ENCODE measurements at places on chromosomes 7 and 10.
A peak's percentile ranks its signal among the peaks of the same experiment; 100 is the strongest.

- no peak for DNase-seq
Observed at GRCh38 chr7:69744026-69744425, 145.8 kb downstream of the AUTS2 start.

DNA sequence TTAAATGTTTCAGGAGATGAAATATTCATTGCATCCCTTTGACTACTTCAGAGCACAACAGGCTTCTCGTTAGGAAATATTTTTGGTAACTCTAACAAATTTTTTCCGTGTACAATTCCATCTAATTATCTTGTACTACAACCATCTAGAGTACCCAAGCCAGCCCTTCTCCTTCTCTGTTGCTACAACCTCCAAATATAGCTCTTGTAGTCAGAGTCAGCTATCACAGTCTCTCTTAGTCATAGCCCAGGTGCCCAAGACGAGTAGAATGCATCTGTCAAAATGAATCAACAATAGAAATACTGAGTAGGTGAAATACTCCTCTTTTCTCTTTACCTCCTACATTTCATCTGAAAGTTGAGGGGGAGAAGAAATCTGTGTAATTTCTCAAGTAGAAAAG, 74.0 kb downstream of the INHBA start:
- DNase-seq: no peak

DNA sequence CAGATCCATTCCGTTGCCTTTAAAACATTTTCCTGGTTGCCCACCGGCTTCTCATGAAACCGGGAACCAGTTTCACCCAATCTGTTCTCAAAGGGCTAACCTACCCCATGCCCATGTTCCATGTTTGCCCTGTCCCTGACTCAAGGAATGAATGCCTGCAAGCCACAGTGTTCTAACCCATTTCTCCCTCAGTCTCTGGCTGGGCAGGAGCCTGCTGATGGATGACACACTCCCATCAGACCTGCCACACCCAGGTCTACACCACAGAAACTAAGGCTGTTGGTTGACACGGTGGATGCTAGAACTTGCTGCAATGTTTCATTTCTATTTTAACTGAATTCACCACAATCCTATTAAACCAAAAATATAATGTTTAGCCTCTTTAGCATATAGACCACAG, 15.6 kb downstream of the CLRN3 start:
- no peak for DNase-seq

GRCh38 chr7:91064938-91065337, 199.3 kb upstream of the FZD1 start:
- no peak for DNase-seq

DNA sequence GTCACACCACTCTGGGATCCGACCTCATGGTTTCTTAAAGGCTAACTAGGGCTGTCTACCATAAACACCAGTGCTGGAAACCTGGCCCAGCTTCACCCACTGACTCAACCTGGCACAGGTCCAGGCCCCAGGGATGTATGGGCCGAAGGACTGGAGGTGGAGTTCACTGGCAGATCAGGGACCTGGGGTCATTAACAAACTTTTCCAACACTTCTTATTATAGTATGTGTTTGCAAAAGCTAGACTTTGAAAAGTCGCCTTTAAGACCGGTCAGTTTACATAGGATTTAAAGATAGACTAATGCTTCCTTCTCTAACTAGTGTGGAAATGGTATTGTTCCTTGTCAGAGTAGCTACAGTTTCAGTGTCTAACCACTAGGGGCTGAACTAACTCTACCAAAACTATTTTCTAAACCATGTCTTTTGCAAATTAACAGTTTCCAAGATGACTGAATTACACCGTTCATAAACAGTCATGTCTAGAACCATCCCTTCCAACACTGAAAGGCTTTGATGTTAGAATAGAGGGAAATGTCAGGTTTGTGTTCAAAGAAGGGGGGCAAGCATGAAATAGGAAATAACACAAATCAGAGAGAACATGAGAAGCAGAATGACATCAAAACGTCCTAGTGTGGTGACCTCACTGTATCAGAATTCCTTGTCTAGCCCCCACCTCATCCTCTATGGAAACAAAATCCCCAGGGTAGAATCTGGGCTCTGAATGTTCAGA, 29.7 kb downstream of the STN1 start:
- peak; percentile 18 for DNase-seq

GRCh38 chr10:14293526-14293925, 37.2 kb downstream of the FRMD4A start:
- DNase-seq: no peak

GRCh38 chr7:98998821-98999725, 120.7 kb downstream of the TRRAP start:
- no peak for DNase-seq

DNA sequence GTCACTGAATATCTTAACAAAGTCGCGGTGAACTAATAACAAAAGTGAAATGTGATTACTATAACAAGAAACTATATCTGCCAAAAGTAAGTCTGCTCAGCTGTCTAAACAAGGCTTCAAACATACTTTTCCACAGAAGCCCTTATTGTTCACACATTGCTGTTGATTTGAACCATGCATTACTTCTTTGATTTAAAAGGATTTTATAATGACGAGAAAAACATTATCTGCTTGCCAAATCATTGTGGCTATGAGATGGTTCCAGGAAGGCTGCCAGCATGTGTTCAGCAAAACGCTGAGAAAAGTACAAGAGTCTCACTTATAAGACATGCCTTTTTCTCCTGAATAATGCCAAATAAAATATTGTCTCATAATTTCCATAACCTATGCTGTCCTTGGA, 24.4 kb downstream of the RNF133 start:
- no peak for DNase-seq

- no peak for DNase-seq
Observed at GRCh38 chr7:2115760-2116447, 116.8 kb downstream of the MAD1L1 start.

- no peak for DNase-seq
Observed at GRCh38 chr7:2617325-2617905, 14.4 kb upstream of the TTYH3 start.

DNA sequence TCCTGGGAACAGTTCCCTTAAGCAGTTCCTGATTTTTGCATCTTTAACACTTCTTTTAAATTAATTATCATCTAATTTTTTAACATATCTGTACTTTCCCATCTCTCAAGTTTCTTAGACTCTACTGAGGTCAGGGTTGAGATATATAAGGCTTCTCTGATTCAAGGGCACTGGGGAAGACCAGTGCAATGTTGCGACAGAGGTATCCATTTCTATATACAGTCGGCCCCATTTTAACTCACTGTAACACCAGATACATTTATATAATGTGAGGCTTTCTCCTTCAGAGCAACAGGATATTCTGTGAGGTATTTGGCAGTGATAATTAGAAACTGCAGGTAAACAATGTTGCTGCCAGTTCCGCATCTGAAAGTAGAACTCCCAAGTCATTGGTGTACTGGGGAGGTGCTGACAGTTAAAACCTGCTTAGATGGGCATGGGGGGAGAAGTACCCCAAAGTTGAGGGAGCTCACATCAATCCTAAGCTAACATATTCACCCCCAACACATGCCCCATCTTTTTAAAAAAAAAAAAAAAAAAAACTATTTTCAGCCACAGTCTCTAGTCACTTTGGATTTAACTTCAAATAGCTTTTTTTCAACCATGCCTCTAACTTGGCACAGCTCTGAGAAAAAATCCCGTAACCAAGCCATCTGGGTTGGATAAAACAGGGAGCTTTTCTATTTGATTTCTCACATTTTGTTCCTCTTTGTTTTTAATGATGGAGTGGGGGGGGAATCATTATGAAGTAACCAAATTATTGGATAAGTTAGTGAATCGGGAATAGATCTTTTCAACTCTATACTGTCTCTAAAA, 62.9 kb downstream of the REEP3 start:
- DNase-seq: no peak

DNA sequence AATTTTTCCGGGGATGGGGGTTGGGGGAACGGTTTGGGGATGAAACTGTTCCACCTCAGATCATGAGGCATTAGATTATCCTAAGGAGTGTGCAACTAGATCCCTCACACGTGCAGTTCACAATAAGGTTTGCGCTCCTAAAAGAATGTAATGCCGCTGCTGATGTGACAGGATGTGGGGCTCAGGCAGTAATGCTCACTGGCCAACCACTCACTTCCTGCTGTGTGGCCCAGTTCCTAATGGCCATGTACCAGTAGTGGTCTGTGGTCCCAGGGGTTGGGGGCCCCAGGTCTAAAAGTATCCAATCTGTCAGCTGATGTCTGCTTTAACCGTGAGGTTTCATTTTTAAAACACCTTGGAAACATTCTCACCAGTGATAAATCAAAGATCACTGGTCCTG, 2.2 kb downstream of the STN1 start:
- DNase-seq: no peak

DNA sequence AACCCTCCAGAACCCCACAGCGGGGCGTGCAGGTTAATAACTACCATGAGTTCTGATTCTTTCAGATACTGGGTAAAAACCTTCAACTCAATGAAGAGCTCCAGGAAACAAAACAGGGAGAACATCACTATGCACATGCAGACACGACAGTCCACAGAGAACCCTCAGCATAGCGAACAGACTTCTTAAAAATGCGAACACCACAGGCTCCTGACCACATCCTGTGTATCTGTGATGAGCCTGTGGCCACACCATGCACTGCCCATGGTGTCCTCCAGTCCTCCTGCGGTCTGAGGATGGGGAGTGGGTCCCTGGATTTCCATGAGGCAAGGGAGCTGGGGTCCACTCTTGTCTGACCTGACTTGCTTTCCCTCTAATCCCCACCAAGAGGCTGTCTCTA, 107.2 kb downstream of the COBL start:
- no peak for DNase-seq

DNA sequence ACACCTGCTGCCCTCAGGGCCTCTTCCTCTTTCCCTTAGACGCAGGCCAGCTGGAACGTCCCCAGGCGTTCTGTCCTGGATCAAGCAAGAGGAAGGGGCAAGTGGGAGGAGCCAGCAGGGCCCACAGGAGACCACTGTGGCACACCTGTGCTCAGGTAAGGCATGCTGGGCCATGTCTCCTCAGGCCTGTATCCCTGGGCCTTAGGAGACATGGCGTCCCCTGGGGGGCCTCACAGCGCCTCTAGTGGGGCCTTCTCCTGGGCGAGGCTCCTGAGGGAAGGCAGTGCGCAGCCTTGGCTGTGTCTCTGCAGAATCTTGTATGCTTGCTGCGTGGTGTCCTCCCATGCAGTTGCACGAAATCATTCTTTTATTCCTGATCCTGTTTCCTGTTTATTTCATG, 31.3 kb downstream of the ZNF783 start:
- DNase-seq: no peak

- DNase-seq: no peak
Observed at GRCh38 chr7:92751902-92752901, 84.2 kb downstream of the CDK6 start.

GRCh38 chr10:124912101-124912886, 29.6 kb upstream of the ZRANB1 start:
- no peak for DNase-seq

DNA sequence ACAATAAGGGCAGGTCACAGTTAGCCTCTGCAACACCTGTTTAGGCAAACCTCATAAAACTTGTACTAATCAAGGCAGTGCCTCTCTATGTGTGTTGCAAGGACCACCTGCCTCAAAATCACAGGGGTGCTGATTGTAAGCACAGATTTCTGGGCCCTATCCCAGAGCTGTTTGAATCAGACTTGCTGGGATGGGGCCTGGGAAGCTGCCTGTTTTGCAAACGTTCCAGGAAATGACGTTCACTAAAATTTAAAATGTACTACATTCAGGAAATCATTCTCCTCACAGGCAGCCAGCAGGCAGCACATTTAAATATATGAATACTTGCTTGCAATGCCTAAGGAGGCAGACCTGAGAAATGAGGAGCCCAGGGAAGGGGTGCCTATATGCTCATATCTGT, 4.3 kb upstream of the GRM8 start:
- no peak for DNase-seq
